ENCODE measurements at places on chromosomes 11 and 22.

DNA sequence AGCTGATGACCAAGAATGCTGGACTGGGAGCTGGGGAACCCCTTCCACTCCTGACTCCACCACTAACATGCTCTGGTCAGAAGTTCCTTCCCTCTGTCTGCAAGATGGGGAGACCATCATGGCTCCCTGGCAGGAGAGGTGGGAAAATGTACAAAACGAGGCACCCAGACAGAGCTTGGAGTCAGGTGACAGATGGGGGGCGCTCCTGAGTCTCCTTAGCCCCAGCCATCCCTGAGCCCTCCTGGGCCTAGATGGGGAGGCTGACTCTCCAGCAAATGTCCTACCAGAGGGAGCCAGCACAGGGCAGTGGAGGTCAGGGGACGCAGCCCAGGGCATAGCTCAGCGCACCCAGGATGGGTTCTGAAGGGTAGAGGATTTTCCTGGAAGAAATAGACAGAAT, 20.0 kb downstream of the KCNJ4 start:
- no peak for DNase-seq

GRCh38 chr11:44817207-44817949, 90.6 kb downstream of the TSPAN18 start:
- no peak for DNase-seq

GRCh38 chr22:17218341-17218740, 894 bp downstream of the ADA2 start:
- no peak for DNase-seq

- no peak for DNase-seq
These were observed 157.8 kb upstream of the DDI1 start for GRCh38 chr11:103878646-103879045.

DNA sequence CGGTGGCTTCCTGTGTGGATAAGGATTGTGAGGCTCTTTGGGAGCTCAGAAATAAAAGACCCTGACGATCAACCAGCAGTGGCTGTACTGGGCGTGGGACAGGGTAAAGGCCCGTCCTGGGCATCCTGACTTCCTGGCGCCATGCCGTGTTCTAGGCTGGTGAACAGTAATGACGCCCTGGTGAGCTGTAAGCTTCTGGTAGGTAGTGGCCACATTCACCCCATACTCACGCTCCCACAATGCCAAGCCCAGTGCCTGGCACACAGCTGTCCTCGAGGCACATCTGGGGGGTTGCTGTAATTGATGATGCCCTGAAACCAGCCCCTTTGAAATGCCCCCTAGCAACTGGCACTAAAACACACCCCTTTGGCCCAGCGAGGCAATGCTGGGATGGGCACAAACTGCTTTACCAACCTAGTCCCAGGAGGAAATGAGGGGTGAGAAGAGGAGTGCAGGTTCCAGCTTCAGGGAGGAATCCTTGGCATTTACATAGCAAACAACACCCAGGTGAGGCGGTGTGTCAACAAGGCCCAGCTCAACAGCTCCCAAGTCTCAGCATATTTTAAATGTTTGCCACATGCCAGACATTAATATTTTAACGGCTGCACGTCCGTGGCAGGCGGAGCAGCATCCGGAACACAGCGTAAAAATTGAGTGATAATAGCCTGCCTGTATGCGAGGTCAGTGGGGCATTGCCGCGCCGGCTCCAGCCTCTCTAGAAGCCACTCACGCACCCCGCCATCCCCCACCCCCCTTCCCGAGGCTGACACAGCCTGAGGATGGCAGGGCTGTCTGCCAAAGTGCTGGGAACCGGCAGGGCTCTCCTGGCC, 79.3 kb downstream of the DSCAML1 start:
- DNase-seq = peak; percentile 0

GRCh38 chr11:114132417-114132816, 72.9 kb downstream of the ZBTB16 start:
- DNase-seq = no peak

DNA sequence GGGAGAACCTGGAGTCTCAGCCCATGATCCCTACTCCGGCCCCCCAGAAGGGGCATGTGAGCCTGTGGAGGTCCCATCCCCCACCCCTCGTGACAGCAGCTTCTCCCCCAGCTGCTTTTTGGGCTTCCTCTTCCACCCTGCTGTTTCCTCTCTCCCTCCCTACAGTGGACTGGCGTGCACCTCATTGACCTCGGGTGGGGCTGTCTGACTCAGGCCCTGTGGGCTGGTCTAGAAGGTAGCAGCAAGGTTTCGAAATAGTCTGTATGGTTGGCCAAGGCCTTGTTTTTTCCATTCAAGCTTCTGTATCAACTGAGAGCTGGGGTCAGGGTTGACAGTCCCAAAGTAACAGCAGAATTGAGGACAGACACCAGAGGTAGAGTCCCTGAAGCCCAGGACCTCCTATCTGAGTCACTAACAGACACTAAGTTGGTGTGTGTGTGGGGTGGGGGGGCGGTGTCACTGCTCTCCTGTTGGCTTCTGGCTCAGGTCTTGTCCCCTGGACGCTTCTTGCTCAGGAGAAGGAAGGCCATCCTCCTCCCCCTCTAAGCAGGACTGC, 7.7 kb downstream of the SLC37A2 start:
- DNase-seq = peak; percentile 80

GRCh38 chr11:86469491-86470388, 95.1 kb downstream of the CCDC81 start:
- DNase-seq = no peak

DNA sequence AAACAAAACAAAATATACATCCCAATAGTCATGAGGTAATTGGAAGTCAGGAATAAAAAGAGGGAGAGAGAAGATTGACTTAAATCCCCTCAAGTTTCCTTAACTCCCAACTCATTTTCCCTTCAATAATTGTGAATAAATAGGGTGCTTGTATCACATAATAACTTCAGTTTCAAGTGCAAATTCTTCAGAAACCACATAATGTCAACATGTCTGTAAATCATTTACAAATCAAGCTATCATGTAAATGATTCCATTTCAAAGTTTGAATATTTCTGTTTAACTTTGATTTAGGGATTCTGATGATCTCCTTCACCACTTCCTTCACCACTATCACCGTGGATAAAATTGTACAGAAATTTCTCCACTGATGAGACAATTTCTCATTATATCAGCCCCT, 23.2 kb downstream of the CASP5 start:
- DNase-seq = no peak

GRCh38 chr11:56885854-56886253, 102.9 kb upstream of the OR5AK2 start:
- DNase-seq = no peak

GRCh38 chr11:2186669-2187279, 15.2 kb upstream of the TH start:
- DNase-seq = peak; percentile 36

DNA sequence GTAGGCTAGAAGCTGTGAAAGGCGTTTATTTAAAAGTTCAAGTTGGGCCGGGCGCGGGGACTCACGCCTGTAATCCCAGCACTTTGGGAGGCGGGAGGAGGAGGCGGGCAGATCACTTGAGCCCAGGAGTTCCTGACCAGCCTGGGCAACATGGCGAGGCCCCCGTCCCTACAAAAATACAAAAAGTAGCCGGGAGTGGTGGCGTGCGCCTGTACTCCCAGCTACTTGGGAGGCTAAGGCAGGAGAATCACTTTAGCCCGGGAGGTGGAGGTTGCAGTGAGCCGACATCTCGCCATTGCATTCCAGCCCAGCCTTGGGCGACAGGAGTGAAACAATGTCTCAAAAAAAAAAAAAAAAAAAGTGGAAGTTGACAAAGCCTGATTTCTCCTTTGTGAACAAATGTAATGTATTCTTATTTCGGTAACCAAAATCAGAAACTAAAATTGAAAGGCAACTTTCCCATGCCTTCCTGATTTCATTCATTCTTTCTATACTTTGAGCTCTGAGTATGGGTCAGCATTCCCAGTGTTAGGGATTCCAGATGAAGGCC, 825 bp downstream of the PTPMT1 start:
- no peak for DNase-seq

- DNase-seq = no peak
These were observed 12.5 kb downstream of the CCDC34 start for GRCh38 chr11:27350511-27350910.

- peak; percentile 77 for DNase-seq
These were observed 48.0 kb downstream of the CABIN1 start for GRCh38 chr22:24059121-24059520.

DNA sequence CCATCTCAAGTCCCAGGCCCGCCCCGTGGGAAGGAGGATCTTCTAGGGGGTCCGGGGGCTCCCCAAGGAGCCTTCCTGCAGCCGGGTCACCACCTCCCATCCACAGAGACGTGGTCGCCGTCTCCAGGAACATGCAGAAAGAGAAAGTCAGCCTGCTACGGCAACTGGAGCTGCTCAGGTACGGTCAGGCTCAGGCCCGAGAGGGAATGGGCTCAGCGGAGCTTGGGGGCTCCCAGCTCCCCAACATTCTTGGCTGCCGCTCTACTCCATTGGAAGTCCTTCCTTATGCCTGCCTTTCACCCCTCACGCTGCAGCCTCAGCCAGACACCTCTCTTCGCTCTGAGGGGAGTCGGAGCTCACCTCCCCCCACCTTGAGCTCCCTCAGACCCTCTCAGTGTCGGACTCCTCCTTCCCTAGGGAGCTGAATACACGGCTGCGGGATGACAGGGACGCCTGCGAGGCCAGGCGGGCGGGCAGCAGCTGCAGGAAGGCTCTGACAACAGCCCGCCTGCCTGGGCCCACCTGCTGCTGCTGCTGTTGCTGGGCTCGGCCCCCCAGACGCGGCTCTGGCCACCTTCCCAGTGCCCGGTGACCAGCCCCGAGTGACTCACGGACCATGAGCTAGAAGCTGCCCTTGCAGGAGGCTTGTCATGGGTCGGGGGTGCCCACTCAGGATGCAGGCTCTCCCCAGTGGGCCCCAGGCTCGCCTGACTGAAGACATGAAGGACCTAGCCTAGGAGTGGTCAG, 1.5 kb upstream of the CD151 start:
- peak; percentile 60 for DNase-seq

DNA sequence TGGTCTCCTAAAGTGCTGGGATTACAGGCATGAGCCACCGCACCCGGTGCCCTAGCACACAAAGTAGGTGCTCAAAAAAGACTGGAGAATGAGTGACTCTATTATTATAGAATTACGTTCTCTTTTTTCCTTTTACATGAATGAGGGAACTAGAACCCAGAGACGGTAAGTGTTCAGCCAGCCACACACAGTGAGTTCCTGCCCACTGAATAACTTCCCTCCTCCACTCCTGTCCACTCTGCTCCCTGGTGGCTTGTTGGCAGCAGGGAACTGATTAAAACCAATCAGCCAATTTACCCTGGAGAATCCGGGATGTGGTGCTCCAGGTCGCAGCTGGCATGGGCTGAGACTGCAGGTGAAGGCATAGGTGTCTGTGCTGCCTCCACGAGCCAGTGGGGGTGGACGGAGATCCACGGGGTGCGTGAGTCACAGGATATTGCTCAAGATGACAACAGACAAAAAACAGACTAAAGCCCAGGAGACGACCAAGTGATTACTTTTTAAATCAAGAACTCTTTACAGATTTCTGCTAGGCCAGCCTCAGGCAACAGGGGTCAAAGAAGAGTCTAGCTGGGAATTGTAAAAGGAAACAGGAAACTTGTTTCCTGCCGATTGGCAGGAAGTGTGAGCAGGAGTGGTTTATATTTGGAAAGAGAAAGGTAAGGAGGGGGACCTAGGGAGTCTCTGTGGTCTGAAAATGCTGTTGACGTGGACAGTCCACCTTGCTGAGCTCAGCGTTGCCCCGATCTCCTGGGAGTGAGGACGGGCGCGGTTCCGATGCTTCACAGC, 95.2 kb upstream of the TP53I11 start:
- DNase-seq = peak; percentile 71
